ENCODE measurements at places on chromosomes 5 and 9.

GRCh38 chr5:62722360-62722759 lies 143.7 kb downstream of the LRRC70 start:
- DNase-seq = no peak

DNA sequence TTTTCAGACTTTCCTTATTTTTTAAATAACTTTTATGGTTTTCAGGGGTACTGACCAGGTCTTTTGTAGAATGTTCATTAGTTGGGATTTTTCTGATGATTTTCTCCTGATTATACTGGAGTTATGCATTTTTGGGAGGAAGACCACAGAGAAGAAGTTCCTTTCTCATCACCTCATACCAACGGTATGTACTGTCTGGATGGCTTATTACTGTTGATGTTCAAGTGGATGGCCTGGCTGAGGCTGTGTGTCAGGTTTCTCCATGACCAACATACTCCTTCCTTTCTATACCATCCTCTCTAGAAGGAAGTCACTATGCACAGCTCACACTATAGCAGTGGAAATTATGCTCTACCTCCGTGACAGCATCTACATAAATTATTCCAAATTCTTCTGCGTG lies 71.1 kb upstream of the NR3C1 start:
- DNase-seq = no peak

DNA sequence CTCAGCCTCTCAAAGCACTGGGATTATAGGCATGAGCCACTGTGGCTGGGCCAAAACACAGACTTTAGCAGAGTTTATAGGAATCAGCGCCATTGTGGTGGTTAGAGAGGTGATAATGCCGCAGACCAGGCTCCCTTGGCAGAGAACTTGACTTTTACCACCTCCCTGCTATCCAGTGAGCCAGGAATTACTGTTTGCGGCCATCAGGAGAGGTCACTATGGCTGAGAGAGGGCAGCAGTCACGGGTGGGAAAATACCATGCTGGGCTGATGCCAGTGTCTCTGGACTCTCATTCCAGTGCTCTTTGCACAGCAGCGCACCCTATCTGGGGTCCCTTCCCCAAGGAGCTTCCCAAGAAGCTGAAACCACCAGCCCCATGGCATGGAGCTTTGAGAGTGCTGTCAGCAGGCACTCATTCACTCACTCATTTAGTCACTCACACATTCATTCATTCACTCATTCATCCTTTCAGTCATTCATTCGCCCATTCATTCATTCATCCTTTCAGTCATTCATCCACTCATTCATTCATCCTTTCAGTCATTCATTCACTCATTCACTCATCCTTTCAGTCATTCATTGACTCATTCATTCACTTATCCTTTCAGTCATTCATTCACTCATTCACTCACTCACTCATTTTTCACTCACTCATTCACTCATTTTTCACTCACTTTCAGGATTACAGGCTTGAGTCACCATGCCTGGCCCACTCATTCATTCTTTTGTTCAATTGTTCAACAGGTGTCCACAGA lies 27.3 kb upstream of the RNU6ATAC start:
- DNase-seq = no peak

DNA sequence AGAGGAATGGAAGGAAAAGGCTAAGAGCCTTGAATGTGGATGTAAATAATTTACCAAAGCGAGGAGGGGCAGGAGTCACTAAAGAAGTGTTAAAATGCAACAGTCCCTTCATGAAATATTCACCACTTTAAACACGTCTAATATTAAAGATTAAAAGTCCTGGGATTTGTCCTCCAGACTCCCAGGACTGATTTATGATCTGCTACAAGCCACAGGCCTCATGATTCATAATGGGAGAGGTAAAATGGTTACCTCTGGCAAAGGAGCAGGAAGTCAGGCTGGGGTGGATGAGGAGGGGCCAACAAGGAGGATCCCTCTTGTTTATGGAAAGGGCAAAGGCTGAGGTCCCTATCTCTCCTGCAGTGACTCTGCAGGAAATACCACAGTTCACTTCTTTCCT lies 292.4 kb downstream of the TRIM32 start:
- DNase-seq = no peak

- no peak for DNase-seq
These were observed 366.8 kb downstream of the CYLC2 start for GRCh38 chr9:103361906-103362305.

DNA sequence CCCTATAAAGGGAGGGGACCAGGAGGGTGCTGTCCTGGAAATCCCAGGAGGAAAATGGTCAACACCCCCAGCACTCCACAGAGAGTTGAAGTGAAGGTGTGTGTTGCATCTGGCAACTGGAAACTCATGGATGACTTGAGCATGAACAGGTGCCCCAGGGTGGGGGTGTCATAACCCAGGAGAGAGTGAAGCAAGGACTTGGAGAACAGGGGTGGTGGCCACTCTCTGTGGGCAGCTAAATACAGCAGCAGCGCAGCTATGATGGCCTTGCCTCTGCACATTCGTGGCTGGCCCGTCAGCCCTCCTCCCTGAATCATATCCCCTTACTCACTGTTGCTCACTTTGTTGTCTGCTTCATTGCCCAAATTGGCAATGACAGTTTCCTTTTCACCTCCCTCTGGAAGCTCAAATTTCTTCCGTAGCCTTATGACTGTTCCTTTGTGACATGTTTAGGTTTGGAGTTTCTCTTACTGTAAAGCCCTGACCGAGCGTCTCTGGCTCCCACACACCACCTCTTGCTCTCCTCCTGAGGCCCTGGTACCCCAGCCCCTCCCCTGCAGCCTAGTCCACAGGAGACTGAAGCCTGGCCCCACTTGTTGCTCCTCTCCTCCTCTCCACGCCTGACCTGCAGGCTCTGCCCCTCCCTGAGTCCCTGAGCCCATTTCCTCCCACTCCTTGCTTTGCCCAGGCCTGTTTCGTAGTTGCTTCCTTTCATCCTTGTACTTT lies 185.8 kb downstream of the CD180 start:
- no peak for DNase-seq

DNA sequence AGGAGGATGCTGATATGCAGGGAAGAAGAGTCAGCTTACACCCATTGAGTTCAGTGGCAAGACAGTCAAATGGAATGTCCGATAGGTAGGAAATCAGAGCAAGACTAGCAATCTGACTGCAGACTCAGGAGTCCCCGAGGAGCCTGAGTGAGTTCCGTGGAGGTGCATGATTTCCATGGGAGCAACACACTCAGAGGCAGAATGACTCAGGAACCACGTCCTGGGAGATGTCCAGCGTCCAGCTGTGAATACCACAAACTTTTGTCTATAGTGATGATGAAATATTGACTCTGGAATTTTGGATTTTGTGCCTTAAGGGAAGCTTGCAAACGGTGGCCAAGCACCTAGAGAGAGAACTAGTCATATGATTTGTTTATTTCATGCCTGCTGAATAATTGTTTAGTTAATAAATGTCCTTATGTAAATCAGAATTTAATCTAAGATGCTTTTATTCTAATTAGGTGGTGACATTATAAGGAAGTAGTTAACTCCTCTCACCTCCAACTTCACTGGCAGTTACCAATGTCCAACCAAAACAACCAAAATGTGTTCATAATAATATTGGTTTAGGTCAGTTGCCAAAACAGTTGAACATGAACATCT lies 100.4 kb downstream of the PDE4D start:
- no peak for DNase-seq

DNA sequence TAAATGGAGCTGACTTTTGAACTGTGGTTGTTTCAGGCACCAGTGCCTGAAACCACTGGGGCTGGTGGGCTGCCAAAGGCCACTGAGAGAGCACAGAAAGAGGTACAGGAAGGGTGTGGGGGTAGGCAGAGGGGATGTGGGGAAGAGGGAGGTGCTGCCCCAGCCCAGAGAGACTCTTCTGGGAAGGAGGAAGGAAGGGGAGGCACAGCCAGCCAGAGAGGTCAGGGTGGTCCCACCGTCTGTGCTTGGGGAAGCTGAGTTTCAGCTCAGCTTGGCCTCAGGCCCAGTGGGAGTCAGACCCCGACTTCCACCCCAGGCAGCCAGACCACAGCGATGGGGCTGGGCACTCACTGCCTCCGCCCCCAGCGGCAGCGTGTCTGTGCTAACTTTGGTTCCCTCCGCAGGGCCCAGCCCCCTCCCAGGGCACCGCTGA lies 8.6 kb upstream of the PHYKPL start:
- DNase-seq = no peak

Measured in activated CD8-positive, alpha-beta memory T cell treated with anti-CD3 and anti-CD28 coated beads for 4 hours (primary cell).